Activated CD4-positive, alpha-beta T cell treated with anti-CD3 and anti-CD28 coated beads, Interleukin-2, amount 10 ng/mL, durations not matched to agents 7 days and 5 days (primary cell): ENCODE measurements at places on chromosomes 1 and 21. TPM values are rescaled to one million over a fixed set of nuclear protein-coding genes. Genes with fewer than 3 reads are reported as not detected.
A peak's percentile ranks its signal among the peaks of the same experiment; 100 is the strongest.

Gene RGS16
- 2.0 TPM for total RNA-seq

Gene S100A3
- not detected for total RNA-seq

Gene SLC35A3
- 15.9 TPM for total RNA-seq

Gene KRTAP19-1
- not detected for total RNA-seq

- H3K4me1 ChIP-seq, result no peaks in the 10 kb centered on the region
- no peaks in the 10 kb centered on the region for H3K36me3 ChIP-seq
- no peak overlapping the region for H3K27ac ChIP-seq
- peaks cover 4% of the 10 kb centered on the region for H3K27me3 ChIP-seq
- H3K4me3 ChIP-seq, result no peak overlapping the region
Observed at GRCh38 chr1:18581420-18581880, 49.2 kb upstream of the PAX7 start.

Gene GPA33
- 2.3 TPM for total RNA-seq

- H3K27ac ChIP-seq, result no peak overlapping the region
- H3K36me3 ChIP-seq, result peaks cover under 1% of the 10 kb centered on the region
- no peaks in the 10 kb centered on the region for H3K27me3 ChIP-seq
- no peak overlapping the region for H3K4me3 ChIP-seq
- H3K4me1 ChIP-seq, result no peaks in the 10 kb centered on the region
Observed at GRCh38 chr1:5971471-5972197, 20.6 kb downstream of the NPHP4 start.

DNA sequence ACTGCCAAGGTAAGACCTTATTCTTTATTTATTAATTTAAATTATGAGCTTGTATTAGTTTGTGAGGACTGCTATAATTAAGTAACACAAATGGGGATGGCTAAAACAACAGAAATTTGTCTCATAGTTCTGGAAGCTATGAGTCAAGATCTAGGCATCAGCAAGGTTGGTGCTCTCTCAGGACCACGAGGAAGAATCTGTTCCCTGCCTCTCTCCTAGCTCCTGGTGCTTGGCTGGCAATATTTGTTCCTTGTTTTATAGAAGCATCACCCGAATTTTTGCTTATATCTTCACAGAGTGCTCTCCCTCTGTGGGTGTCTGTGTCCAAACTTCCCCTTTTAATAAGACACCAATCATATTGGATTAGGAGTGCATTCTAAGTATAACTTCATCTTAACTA is 41.4 kb upstream of the CCDC190 start:
- no peak overlapping the region for H3K27ac ChIP-seq
- no peak for DNase-seq
- H3K36me3 ChIP-seq, result no peaks in the 10 kb centered on the region

Gene ANXA9
- not detected for total RNA-seq

DNA sequence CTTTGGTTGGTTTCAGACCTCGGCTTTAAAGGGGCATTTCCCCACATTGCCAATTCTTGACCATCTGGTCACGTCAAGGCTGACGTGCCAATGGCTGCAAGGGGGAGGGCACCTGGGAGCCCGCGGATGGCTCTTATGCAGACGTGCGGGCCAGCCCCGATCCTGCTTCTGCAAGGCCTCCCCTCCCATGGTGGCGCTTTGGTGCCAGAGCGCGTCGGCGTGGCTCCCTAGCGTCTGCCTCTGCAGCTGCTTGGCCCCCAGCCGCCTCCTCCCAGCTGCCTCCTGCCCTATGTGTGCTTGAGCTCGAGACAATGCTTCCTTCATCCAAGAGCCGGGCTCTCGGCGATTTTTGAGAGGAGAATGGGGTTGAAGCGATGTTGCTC is 29.1 kb downstream of the SKI start:
- peaks cover 46% of the 10 kb centered on the region for H3K36me3 ChIP-seq
- no peak for DNase-seq

DNA sequence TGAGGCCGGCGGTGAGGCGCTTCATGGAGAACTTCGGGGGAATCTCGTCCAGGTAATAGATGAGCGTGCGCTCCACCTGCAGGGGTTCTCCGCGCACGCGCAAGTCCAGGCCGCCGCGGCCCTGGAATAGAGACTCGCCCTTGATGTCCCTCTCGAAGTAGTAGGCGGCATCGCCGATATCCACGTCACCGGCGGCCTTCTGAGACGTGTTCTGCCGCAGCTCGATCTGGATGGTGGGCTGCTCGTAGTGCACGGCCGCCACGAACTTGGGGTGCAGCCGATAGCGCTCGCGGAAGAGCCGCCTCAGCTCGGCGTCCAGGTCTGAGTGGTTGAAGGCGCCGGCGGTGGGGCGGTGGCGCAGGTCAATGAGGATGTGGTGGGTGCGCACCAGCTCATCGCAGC is 726 bp downstream of the TACSTD2 start:
- H3K27me3 ChIP-seq, result peaks cover 77% of the 10 kb centered on the region
- DNase-seq, result no peak
- H3K4me1 ChIP-seq, result peaks cover 36% of the 10 kb centered on the region
- peak overlapping the region; percentile 43 for H3K4me3 ChIP-seq

DNA sequence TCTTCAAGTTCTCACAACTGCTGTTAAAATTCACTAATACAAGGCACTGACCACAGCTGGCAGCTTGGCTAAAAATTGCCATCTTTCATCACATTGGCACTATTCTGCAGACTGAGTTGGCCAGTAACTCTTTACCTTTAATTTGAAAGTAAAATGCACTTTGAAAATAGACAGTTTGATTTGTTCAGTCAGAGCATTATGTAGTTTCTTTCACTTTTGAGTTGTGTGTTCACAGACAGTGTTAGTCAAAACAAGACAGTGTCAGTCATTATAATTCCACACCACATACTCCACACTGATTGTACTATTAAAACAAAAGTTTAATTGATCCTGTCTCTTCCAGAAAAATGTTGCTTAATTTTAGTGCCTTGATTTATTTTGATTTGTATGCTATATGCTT is 160.7 kb downstream of the SDCCAG8 start:
- peaks cover 40% of the 10 kb centered on the region for H3K36me3 ChIP-seq
- no peaks in the 10 kb centered on the region for H3K27me3 ChIP-seq
- no peak for DNase-seq

DNA sequence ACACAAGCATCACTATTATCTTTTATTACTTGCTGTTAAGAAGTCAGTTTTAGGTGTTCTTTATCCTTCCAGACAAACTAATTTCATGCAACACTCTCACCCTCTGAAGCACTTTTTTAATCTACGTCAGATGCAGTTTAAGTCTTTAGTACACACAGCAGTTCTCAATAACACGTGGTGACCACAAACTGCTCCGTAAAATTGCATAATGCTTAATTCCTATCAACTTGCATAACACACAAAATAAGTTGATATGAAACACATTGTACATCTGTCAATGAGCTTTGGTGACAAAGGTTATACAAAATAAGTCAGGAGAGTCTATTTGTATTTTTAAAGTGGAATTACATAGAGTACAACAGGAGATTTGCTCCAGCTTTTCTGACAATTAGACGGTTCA is 140.9 kb upstream of the ETS2 start:
- DNase-seq, result no peak
- H3K4me3 ChIP-seq, result no peak overlapping the region
- H3K27me3 ChIP-seq, result peaks cover 40% of the 10 kb centered on the region
- H3K4me1 ChIP-seq, result peaks cover 10% of the 10 kb centered on the region
- no peak overlapping the region for H3K27ac ChIP-seq

GRCh38 chr1:45272913-45273371 is 53.8 kb upstream of the HPDL start:
- no peaks in the 10 kb centered on the region for H3K36me3 ChIP-seq
- no peak overlapping the region for H3K27ac ChIP-seq
- peaks cover 3% of the 10 kb centered on the region for H3K4me1 ChIP-seq
- DNase-seq, result no peak
- no peaks in the 10 kb centered on the region for H3K27me3 ChIP-seq
- H3K4me3 ChIP-seq, result no peak overlapping the region

GRCh38 chr1:48841966-48842365 is 65.3 kb upstream of the BEND5 start:
- no peak for DNase-seq
- H3K4me1 ChIP-seq, result no peaks in the 10 kb centered on the region
- H3K27ac ChIP-seq, result no peak overlapping the region
- no peak overlapping the region for H3K4me3 ChIP-seq

- H3K4me1 ChIP-seq, result peaks cover 15% of the 10 kb centered on the region
- H3K27me3 ChIP-seq, result peaks cover 23% of the 10 kb centered on the region
- H3K27ac ChIP-seq, result no peak overlapping the region
- peak; percentile 80 for DNase-seq
Observed at GRCh38 chr1:182054698-182055326, 6.7 kb downstream of the ZNF648 start.

DNA sequence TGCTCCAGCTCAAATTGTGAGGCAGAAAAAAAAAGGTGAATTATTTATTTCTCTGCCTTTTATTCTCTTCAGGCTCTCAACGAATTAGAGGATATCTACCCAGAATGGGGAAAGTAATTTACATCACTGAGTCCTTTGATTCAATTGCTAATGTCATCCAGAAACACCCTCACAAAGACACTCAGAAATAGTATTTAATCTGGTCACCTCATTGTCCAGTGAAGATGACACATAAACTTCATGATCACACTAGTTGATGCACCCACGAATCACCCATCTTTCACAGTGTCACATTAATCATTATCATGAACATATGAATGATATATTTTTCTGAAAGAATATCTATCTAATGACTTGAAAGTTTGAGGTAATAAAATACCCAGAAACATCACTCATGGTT is 868.5 kb downstream of the BRINP3 start:
- no peaks in the 10 kb centered on the region for H3K27me3 ChIP-seq
- no peak overlapping the region for H3K27ac ChIP-seq
- no peaks in the 10 kb centered on the region for H3K36me3 ChIP-seq
- no peak for DNase-seq
- no peak overlapping the region for H3K4me3 ChIP-seq

Gene OR10Z1
- not detected for total RNA-seq

- no peaks in the 10 kb centered on the region for H3K4me1 ChIP-seq
- no peaks in the 10 kb centered on the region for H3K36me3 ChIP-seq
- no peak overlapping the region for H3K4me3 ChIP-seq
- no peak overlapping the region for H3K27ac ChIP-seq
Observed at GRCh38 chr1:94305704-94306103, 68.3 kb upstream of the ARHGAP29 start.

DNA sequence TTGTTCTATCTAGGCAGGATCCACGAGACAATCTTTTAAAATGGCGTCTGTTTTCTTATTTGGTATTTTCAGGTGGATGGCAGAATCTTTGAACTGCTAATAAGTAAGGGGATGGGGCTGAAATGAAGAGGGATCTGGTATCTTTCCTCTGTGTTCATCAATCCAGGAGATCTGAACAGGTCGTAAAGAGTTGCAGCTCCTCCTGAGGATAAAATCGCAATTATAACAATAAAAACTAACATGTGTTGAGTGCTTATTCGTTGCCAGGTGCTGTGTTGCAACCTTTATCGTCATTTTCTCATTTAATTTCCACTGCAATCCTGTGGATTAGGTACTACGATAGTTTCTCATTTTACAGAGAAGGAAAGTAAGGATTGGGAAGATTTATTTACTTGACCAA is 134.6 kb upstream of the DPYD start:
- no peak overlapping the region for H3K4me3 ChIP-seq
- H3K4me1 ChIP-seq, result peaks cover 12% of the 10 kb centered on the region
- DNase-seq, result no peak
- H3K36me3 ChIP-seq, result no peaks in the 10 kb centered on the region

Gene SLC22A15
- 0.20 TPM for total RNA-seq
